Renal cortex interstitium (tissue), 15 donors: ENCODE measurements at places on chromosomes 4 and X. TPM values are rescaled to one million over a fixed set of nuclear protein-coding genes. Genes with fewer than 3 reads are reported as not detected.

DNA sequence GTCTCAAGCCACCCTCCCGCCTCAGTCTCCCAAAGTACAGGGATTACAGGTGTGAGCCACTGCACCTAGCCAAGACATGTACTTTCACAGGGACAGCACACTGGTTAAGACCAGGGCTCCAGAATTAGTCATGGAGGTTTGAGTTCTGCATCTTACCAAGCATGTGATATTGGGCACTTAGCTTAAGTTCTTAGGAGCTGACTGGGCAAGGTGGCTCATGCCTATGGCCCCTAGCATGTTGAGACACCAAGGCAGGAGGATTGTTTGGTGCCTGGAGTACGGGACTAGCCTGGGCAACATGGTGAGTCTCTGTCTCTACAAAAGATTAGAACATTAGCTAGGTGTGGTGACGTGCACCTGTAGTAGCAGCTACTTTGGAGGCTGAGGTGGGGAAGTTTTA lies 2.6 kb upstream of the TMEM192 start:
- DNase-seq: no peak

AR gene
- polyA plus RNA-seq: 2.3 TPM

DNA sequence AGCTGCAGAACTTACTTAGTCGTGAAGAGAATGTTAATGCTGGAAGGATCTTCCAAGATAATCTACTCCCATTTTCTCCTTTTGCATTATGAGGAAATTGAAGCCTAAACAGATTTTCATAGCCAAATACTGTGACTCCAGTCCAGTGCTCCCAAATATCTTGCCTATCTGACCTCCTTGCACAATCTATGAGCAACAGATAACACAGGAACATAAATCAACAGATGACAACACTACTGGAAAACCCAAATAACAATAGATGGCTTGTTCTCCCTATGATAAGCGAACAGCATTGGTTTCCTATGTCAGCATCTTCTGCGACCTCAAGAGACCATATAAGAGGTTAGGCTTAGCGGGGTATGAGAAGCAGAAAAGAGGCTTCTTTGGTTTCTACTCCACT lies 88.0 kb downstream of the CORIN start:
- no peak for DNase-seq

CACNA1F gene
- 0.29 TPM for polyA plus RNA-seq

DNA sequence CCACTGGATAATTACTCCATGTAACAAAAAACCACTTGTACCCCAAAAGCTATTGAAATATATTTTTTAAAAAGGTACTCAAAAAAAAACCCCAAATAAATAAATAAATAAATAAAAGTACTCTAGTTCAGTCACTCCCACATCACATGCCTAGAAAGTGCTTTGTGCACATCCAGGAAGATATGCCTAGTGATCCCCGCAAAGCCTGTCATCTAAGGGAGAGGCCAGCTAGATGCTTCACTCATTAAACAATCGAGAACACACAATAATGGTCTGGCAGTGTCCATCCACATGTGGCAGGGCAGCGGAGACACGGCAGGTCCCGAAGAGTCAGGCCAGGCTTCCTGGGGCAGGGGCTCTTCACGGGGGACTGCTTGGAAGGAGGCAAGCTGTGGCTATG lies 47.6 kb downstream of the RAB33B start:
- DNase-seq: no peak

RIPPLY1 gene
- 2.5 TPM for polyA plus RNA-seq

DNA sequence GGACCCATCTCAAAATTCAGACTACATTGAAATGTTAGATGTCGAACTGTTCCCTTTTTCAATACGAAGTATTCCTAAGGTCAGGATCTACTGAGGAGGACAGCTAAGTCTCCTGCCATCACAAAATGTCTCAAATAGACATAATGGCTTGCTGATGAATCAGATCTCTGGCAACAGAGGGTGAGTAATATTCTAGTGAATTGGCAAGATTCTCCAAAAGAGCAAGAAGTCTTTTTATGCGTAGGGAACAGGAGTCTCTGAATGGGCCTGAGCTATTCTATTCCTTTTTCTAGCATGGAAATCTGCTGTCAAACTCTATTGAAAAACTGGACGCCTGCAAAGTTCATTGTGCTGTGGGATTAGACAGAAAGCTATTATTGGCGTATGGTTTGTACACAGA lies 145.4 kb downstream of the FNIP2 start:
- DNase-seq: no peak

GRCh38 chr4:27791640-27792039 lies 931.0 kb downstream of the STIM2 start:
- no peak for DNase-seq

NFKB1 gene
- 25.8 TPM for polyA plus RNA-seq

GRCh38 chr4:26325191-26325590 lies 4.4 kb downstream of the RBPJ start:
- DNase-seq: no peak

GRCh38 chr4:35754047-35754446 lies 490.3 kb downstream of the ARAP2 start:
- no peak for DNase-seq

GRCh38 chr4:87188048-87188447 lies 32.4 kb downstream of the KLHL8 start:
- no peak for DNase-seq

TENM3 gene
- polyA plus RNA-seq: 16.6 TPM

- no peak for DNase-seq
These were observed 198.8 kb downstream of the PPP3CA start for GRCh38 chr4:101148551-101148950.

PDGFRA gene
- polyA plus RNA-seq: 161 TPM

KLKB1 gene
- polyA plus RNA-seq: 1.5 TPM

- DNase-seq: no peak
These were observed 49.2 kb downstream of the ANAPC10 start for GRCh38 chr4:145048817-145049216.

GRPR gene
- 0.38 TPM for polyA plus RNA-seq

DNA sequence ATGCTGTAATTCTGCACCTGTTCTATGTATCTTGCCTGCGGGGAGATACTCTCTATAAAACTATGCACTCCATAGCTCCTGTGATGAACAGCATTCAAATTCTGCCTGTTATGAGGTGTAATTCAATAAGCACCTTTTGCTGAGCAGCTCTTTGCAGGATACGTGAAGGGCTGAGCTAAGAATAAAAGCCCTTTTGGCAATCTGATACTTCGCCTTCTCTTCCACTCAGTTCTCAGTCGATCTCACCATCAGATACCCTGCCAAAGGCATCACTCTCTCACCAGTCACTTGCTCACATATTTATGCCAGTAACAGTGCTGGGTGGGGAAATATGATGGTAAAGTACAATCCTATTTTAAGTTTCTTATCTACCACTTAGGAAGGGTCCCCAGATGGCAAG lies 67.2 kb downstream of the RPS3A start:
- no peak for DNase-seq

- no peak for DNase-seq
These were observed 167.2 kb downstream of the CEP135 start for GRCh38 chr4:56115898-56116297.

RNF212 gene
- polyA plus RNA-seq: 9.4 TPM

- DNase-seq: no peak
These were observed 103.5 kb upstream of the NOCT start for GRCh38 chr4:138911909-138912703.

CXCL11 gene
- 0.42 TPM for polyA plus RNA-seq

DNA sequence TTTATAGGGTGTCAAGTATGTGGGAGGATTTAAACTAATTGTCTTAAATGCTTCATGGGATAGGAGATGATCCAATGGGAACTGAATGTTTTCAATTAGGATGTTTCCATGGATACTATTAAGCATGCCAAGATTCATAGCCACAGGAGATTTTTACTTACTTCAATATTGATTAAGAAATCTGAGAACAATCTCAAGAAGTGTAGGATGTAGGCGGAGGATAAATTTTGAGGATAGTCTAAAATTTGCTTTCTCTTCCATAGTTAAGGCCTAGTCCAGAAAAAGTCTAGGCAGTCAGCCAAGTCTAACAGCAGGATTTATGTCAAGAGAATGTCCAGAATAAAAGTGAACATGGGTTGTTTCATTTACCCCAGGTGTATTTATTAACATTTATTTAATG lies 32.8 kb downstream of the REPS2 start:
- DNase-seq: no peak

HTATSF1 gene
- 129 TPM for polyA plus RNA-seq

MPP1 gene
- 42.1 TPM for polyA plus RNA-seq

DNA sequence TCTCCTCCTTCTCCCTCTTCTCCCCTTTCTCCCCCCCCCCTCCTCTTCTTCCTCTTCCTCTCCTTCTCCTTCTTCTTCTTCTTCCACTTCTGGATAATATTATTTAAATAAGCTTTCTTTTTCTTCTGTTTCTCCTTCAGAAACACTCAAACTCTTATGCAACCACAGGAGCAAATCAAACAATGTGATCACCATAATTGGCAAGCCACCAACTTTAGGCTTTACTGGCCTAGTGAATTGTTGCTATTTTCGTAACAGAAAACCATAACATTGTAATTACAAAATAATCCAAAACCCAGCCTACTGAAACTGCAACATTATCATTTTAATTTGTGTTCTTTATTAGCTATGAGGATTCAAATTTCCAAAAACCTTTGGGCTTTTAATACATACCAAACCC lies 14.3 kb downstream of the DCAF8L1 start:
- no peak for DNase-seq

- no peak for DNase-seq
These were observed 28.3 kb upstream of the PGRMC2 start for GRCh38 chr4:128315756-128316520.

DNA sequence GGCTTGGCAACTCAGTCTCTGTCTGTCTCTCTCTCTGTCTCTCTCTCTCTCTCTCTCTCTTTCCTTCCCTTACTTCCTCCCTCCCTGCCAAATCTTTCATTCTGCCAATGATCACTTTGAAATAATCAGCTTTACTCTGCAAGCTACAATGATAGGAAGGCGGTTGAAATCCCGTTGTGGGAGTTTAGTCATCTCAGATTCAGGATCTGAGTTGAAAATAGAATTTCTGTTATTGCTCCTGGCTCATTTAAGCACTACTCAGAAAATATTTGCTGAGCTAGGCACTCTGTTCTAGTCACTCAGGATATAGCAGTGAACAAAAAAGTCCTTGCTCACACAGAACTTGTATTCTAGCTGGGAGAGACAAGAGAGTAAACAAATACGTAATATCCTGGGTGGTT lies 56.3 kb upstream of the DCTD start:
- DNase-seq: no peak

- DNase-seq: no peak
These were observed 55.0 kb upstream of the BMP2K start for GRCh38 chr4:78720994-78721677.

CXCR3 gene
- not detected for polyA plus RNA-seq

DNA sequence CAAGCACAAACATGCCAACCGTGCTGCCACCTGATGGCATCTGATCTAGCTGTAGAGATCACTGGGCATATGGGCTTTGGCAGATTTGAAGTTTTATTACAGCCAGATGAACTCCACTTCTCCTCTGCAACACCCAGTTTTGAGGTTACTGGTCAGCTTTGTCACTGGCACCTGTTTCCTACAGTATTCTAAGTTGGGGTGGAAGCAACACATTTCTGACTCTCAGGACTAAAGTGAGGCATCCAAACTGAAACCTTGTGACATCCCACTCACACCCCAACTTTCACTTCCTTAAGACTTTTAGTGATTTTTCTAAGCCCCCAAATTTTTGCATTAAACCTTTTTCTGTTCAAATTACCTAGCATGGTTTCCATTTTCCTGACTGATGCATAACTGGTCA lies 115.1 kb upstream of the PCDH18 start:
- DNase-seq: no peak

EDA gene
- 5.9 TPM for polyA plus RNA-seq

DNA sequence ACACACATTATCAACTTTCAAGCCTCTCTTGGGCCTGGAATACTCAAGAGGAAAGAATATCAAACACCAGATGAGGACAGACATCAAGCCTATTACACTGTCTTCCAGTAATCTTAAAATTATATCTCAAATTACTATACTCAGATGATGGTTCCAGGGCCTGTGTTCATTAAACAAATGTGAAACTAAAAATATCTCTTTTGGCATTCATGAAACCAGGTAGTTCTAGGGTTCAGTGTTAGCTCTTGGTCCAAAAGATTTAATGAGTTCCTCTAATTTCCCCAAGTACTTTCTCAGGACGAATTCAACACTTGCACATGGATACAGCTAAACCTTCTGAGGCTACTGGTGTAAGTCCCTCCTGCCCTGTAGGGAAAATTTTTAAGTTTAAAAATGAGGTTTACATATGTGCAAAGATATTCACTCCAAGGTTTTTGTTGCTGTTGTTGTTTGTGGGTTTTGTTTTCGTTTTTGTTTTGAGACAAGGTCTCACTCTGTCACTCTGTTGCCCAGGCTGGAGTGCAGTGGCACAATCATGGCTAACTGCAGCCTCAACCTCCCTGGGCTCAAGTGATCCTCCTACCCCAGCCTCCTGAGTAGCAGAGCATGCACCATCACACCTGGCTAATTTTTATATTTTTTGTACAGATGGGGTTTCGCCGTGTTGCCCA lies 79.4 kb downstream of the USP46 start:
- DNase-seq: no peak

SPATA18 gene
- 1.7 TPM for polyA plus RNA-seq
